ENCODE measurements at places on chromosomes 7 and 10. TPM values are rescaled to one million over a fixed set of nuclear protein-coding genes. Genes with fewer than 3 reads are reported as not detected.
A peak's percentile ranks its signal among the peaks of the same experiment; 100 is the strongest.

Gene DRGX
- total RNA-seq = not detected

Gene ABCA13
- 0.26 TPM for total RNA-seq

Gene TCERG1L
- total RNA-seq = not detected

Gene UTF1
- total RNA-seq = not detected

DNA sequence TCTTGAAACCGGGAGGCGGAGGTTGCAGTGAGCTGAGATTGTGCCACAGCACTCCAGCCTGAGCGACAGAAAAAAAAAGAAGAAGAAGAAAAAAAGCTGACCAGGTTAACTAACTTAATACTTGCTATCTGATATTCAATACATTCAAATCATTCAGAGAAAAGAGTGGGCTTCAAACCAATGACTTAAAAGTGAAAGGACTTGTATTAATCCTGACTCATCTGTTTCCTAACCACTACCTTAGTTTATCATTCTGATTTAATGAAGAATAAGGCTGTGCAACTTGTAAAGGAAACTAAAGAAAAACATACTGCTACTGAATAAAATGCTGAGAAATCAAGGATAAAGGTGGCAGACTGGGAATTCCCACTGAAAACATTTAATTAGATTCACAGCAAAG lies 128.4 kb downstream of the NRBF2 start:
- no peak for DNase-seq

- no peak for DNase-seq
These were observed 2.8 kb downstream of the EBF3 start for GRCh38 chr10:129961157-129961701.

DNA sequence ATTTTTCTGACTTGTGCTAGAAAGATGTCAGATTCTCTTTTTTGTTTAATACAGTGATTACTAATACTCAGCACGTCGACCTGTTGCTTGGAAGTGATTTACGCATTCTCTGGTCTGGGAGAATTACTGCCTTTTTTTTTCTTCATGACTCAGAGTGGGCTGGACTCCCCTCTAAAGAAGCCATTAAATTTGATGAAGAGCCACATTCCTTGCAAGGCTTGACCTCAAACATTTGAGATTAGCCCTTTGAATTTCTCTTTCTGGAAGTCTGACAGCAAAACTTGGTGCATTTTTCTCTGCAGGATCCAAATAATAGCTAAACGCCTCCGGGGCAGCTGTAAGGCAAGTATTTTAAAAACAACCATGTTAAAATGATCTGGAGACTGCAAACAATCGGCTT lies 171.6 kb downstream of the GALNT17 start:
- no peak for DNase-seq

GRCh38 chr7:26141077-26141476 lies 10.9 kb upstream of the NFE2L3 start:
- DNase-seq = no peak

DNA sequence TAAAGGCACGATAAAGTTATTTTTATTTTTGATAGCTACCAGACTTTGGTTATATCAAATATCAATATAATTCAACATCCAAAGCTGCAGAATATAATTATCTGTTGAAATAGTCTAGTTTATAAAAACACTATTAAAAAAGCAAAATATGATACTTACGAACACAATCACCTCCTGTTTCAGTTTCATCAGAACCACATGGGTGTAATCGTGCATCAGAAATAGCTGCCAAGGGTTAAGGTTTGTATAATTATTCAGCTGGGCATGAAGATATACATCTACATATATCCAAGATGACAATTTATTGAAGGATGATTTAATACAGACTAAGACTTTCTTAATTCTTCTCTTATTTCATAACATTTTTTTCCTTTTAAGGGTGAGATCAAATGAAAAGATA lies 20.3 kb downstream of the VWDE start:
- DNase-seq = no peak

- DNase-seq = no peak
These were observed 86.4 kb downstream of the FAM53B start for GRCh38 chr10:124657806-124658205.

DNA sequence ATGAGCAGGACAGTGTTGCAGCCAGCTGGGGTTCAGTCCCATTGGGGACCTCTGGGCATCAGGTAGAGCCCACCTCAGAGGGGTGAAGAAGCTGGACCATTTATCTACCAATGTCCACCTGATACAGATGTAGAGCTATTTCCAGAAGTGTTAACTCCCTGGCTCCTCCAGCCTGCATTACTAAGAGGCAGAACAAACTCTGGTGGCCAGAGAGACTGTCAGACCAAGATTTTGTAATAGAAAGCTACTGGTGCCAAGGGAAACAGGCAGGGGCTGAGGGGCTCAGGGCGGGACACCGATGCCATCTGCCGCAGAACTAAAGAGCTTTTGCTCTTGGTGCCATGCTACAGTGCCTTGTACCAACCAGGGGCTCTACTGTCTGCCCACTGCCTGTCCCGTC lies 268.2 kb upstream of the HABP2 start:
- DNase-seq = no peak

GRCh38 chr7:102326157-102326889 lies 29.9 kb downstream of the SPDYE6 start:
- no peak for DNase-seq

- DNase-seq = no peak
These were observed 111.3 kb upstream of the RHEB start for GRCh38 chr7:151630851-151631569.

DNA sequence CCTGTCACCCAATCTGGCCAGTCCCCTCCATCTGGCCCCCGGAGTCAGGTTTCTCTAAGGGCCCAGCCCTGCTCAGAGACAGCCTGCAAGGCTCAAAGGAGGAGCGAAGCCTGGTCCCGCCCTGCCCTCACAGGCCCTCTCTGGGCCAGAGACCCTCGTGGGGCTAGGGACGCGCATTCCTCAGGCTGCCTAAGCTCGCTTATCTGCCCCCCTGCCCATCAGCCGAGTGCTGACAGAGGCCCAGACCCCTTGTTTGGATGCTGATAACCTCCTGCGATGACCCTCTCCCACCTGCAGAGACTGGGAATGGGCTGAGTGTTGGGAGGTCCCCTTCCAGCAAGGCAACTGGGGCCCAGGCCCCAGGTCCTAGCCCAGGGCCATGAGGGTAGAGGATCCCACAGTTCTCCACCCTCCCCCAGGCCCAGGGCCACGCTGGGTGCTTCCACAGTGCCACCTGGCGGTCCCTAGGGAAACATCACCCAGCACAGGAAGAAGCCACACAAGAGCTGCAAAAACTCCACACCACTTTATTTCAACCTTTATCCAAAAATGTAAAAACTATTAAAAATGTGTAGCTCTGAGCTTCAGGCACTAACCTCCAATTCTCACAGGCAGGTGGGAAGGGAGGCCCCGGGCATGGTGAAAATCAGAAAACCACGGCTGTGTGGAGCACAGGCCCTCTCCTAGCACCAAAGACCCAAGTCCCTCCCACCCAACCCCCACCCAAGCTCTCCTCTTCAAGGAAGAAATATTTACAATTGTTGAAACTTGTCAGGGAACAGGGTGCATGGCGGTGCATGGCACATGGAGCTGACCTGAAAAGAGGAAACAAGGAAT lies 2.2 kb downstream of the NPM3 start:
- DNase-seq = peak; percentile 79

DNA sequence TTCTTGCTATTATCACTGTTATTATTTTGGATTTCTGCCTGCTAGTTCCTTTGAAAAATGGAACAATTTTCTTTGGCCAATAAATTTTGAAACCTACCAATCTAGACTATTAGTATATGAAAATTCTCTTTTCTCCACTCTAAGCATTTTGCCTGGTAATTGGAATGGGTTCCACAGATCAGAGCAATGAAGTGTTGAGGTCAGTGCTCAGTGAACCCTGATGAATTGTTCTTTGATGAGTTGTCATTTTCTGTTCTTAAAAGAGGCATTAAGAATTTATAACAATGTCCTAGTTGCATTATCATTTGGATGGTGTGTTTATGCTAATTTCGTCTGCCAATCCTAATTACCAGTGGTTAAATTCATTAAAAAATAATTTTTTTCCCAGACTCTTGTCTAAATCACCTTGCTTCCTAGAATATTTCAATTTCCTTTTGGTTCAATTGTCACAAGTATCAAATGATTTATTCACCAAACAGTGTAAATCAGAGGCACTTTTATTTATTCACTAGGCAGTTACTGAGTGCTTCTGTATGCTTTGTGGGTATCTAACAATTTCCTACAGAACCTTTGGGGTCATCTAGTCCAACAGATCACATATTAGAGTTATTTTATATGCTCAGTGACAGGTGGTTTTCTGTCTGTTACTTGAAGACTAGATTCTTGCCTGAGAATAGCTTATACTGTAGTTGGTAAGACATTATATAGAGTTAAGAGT lies 239.0 kb downstream of the DNAJB9 start:
- DNase-seq = no peak

GRCh38 chr7:20482071-20482470 lies 133.4 kb upstream of the ABCB5 start:
- no peak for DNase-seq

GRCh38 chr7:151725844-151726651 lies 150.9 kb downstream of the PRKAG2 start:
- no peak for DNase-seq
